Hypothalamus (tissue), 51 donors: ENCODE measurements at places on chromosomes 6 and 20.

DNA sequence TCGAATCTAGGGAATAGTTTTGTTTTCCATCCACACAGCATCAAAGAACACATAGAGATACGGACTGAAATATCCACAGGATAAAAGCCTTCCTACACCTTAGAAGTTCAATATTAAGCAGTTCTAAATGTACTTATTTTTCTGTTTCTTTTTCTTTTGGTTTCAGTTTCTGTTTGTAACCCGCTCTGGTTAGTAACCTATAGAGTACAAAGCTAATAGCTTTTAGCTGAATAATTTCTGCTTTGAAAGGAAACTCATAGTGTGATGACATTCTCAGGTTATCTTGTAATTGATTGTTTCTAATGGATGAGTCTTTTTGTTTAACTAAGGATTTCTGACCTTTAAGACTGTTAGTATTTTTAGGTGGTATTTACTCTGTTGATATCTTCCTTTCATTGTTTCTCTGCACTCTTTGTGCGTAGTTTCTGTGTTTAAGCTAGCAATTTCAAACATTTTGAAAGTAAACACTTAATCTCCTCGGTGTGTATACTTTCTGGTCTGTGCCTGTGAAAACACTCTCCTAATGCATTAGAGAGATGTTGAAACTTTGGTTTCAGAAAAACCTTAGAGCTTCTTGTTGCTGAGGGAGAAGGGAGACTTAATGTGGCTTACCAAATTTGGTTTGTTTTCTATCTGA is 385.5 kb downstream of the HDGFL1 start:
- no peak for DNase-seq

DNA sequence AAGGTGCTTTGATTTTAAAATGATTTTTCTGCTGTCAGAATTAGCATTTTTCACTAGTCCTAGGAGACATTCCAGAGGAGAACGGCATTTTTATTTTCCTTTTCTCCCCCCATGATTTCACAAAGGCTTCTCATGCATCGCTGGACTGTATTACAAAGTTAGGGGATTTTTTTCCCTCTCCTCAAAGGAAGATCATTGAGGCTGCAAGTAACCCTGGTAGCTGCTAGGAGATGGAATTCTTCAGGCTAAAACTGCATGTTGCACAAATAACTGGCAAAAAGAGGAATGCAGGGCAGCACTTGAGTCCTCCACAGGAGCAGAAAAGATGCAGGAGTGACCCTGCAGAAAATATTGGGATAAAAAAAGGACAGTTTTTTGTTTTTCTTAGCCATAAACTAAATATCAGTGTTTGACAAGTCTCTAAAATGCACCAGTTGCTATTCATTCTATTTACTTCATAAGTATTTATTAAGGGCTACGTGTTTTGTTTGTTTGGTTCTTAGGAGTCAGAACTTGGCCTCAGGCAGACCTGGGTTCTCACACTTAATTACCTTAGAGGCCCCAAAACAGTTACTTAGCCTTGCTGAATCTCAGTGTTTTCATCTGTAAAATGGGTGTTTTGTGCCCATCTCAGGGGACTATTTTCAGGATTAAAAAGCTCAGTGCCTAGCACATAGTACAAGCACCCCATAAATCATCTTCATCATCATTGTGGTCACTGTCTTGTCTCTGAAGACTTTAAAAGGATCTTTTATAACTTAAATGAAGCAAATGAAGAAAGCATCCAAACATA is 144.5 kb upstream of the ID4 start:
- DNase-seq, result no peak

DNA sequence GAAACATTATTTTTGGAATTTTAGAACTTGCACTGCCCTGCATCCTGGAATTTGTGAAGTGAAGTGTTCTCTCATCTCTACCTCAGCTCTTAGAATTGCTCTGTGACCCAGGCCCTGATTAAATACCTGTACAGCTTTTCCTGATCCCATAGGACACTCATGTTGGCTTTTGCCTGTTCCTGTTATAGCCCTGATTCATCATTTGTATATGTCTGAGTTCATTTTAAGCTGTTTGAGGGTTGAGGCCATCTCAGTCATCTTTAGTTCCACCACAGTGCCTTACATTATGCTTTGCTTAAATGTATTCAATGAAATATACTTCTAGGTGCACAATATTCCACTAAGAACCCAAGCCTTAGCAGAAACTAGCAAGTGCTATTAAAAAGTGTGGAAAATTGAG is 26.4 kb downstream of the ZFAND3 start:
- no peak for DNase-seq

GRCh38 chr20:50704971-50705370 is 13.6 kb upstream of the RIPOR3 start:
- no peak for DNase-seq

GRCh38 chr6:12653486-12653885 is 63.1 kb upstream of the PHACTR1 start:
- no peak for DNase-seq

- no peak for DNase-seq
Measured at GRCh38 chr20:10172998-10173655, 45.5 kb upstream of the SNAP25 start.

GRCh38 chr20:11260611-11261010 is 586.8 kb upstream of the JAG1 start:
- DNase-seq, result no peak
